ENCODE measurements at places on chromosomes 13 and 19.
A peak's percentile ranks its signal among the peaks of the same experiment; 100 is the strongest.

- DNase-seq = peak; percentile 98
Measured at GRCh38 chr19:35404879-35405622, 34.2 kb downstream of the GPR42 start.

DNA sequence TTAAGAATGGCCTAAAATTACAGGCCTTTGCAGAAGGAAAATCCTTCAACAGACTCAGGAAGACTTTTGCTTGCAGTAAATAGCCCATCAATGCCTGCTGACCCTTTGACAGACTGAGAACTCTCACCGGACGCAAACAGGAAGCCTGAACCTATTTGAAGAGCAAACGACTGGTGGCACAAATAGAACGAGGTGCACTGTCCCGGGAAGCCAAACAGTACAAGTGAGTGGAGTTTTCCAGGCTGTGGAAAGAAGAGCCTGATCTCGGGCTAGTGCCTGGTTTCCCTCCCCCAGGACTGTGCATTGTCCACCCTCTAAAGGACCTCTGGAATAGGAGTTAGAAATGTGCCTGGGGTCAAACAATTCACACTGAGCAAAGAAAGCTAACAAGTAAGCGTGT lies 165.5 kb downstream of the FGF14 start:
- DNase-seq = no peak

DNA sequence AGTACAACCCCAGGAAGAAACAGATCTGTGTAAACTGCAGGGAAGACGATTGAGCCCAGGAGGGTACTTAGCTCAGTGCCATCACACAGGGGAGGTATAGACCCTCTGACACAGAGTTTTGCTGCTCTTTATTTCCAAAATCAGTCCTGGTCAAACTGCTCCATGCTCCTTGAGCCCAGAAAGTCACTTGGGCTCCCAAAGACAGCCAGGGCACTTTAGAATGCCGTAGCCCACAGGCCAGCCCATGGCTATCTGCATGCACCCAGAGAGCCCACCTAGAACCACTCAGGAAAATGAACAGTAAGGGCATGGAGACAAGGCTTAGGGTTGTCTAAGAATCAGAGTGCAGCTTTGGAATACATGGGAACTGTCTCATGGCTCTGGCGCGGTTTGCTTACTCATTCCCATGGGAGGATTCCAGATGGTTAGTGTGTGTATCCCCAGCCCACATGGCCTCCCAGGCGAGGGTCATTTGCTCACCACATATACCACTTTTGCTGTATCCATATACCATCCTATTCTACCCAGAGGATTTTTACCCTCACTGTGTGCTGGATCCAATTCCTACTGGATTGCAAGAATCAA lies 14.7 kb upstream of the PDCD5 start:
- DNase-seq = no peak

GRCh38 chr13:70457474-70457873 lies 349.2 kb upstream of the KLHL1 start:
- DNase-seq = no peak

DNA sequence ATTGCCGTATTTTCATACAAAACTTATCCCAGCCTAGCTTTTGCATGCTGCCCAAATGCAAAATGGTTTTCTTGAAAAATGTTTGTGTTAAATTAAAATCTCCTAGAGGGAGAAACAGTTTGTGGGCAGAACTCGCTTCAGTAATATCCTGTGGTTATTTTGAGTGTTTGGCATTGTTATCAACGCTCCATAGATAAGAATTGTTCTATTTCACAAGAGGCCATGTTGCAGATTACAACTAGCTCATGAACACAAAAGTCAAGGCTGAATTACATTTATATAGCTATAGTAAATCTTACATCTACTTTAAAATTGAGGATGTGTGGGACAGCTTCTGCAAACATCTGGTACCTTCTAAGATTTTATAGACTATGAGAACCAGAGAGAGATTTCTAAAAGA lies 447.9 kb downstream of the DCT start:
- no peak for DNase-seq

DNA sequence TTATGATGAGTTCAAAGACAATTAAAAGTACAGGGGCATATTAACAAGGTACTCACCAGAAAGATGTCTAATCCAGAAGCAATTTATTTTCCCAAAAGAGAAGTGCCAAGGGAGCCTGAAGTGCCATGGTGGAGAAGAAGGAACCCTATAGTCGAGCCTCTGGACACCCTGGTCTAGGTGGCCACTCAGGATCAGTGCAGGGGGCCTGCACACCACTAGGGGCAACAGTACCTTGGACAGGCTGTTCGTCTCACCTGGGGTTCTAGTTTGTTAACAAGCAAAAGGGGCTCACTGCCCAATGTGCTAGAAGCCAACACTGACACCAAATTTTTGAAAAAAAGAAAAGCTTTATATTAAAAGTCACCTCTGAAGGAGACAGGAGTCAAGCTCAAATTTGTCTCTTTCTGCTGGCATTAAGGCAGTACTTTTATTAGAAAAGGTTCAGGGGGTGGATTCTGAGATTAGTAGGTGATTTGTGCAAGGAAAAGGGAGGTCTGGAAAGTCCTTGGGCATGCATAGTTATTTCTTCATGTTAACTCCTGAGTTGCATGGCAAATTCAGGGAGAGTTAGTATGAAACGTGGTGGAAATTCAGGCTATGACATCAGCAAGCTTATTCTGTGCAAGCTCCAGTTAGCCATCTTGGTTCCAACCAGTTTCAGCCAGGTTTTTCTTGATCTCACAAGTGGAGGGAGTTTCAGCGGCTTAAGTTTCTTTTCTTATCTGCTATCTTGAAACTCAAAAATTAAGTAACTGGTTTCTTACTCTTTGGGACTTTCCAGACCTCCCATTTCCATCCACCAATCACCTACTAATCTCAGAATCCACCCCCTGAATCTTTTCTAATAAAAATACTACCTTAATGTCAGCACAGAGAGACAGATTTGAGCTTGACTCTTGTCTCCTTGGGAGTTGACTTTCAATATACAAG lies 884 bp upstream of the CBY2 start:
- DNase-seq = peak; percentile 57

GRCh38 chr13:31945202-31945961 lies 86.2 kb upstream of the FRY start:
- DNase-seq = peak; percentile 98

- DNase-seq = no peak
Measured at GRCh38 chr13:112601371-112601770, 13.4 kb upstream of the TUBGCP3 start.

- DNase-seq = no peak
Measured at GRCh38 chr19:3868770-3869456, at the start of gene ZFR2. ZFR2 (minus strand) TSS chr19:3869038; CDS start chr19:3869017, 21 bp downstream.

GRCh38 chr13:42110410-42111155 lies 62.1 kb downstream of the DGKH start:
- peak; percentile 91 for DNase-seq

DNA sequence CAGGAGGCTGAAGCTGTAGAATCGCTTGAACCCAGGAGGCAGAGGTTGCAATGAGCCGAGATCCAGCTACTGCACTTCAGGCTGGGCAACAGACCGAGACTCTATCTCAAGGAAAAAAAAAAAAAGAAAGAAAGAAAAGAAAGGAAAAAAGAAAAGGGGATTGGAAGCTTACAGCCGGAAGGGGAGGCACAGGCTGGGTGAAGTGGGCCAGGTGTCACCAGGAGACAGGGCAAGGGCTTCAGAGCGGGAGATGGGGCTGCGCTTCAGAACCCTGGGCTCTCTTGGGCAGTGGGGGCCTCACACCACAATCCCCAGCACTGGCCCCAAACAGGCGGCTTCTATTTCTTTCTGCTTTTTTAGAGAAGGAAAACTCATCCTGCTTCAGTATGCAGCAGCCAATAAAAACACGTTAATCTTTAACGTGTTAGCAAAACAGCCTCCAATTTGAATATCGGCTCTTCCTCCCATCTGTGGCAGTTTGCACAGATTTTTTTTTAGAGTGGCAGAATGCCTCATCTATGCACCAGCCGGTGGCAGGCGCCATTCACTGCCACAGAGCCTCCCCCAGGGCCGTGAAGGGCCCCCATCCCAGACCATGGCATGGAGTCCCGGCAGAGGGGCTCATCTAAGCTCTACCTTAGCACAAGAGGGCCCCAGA lies 46.6 kb upstream of the C19orf12 start:
- DNase-seq = no peak

- no peak for DNase-seq
Measured at GRCh38 chr13:76943646-76944045, 4.7 kb upstream of the ACOD1 start.

DNA sequence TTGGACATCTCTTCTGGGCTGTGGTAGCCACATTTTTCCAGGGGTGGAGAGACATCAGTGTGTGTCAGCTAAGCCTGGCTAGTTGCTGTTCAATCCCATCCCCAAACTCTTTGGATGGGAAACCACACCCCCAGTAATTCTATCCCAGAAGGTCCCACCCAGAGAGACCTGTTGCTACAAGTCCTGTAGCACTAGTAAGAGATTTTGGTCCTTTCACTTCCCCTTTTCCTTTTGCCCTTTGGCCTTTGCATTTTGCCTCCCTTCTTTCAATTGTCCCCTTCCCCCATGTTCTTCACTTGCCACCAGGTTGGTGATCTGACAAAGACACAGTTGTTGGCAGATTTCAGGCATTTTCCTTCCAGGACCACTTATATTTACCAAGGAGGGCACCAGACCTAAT lies 3.8 kb downstream of the CBY2 start:
- DNase-seq = no peak

- no peak for DNase-seq
Measured at GRCh38 chr13:29846475-29847256, 3.8 kb downstream of the UBL3 start.

DNA sequence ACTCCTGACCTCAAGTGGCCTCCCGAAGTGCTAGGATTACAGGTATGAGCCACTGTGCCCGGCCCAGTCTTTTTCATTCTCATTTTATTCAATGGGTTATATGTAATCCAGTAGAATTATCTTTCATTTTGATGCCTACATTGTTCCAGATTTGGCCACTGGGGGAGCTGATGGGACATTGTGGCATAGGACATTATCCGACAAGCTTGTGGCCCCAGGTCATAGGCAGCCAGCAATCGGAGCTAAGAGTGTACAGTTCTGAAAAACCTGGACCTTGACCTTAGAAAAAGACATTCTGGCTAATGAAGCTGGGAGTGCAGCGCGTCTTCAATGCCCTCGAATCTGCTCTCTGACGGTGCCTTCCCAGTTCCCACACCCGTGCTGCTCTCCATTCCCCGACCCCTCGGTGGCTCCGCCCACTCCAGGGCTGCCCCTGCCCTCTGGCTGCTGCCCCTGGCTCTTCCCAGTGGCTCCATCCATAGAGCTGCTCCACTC lies 108.7 kb downstream of the TEX29 start:
- peak; percentile 27 for DNase-seq

- no peak for DNase-seq
Measured at GRCh38 chr13:101572456-101572855, 120.0 kb downstream of the ITGBL1 start.

DNA sequence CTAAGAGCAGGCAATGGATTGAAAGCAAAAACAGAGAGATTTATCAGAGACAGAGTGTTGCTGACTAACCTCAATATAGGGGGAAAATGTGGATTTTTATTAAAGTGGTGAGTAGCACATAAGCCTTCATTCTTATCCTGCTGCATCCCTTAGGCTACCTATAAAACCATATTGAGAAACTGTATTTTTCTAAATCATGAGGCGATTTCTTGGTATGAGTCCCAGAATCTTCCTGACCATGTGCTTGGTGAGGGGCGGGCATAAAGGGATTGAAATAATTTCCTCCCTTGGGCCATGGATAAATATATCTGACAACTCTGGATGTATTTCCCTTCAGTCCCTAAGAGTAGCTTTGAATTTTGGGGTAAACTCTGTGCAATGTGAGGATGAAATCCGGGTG lies 72.8 kb downstream of the EFNB2 start:
- no peak for DNase-seq

- DNase-seq = peak; percentile 38
Measured at GRCh38 chr19:55179606-55180484, at the start of gene SYT5. SYT5 (minus strand) TSS chr19:55180289; CDS start chr19:55179041, 1,248 bp downstream.

DNA sequence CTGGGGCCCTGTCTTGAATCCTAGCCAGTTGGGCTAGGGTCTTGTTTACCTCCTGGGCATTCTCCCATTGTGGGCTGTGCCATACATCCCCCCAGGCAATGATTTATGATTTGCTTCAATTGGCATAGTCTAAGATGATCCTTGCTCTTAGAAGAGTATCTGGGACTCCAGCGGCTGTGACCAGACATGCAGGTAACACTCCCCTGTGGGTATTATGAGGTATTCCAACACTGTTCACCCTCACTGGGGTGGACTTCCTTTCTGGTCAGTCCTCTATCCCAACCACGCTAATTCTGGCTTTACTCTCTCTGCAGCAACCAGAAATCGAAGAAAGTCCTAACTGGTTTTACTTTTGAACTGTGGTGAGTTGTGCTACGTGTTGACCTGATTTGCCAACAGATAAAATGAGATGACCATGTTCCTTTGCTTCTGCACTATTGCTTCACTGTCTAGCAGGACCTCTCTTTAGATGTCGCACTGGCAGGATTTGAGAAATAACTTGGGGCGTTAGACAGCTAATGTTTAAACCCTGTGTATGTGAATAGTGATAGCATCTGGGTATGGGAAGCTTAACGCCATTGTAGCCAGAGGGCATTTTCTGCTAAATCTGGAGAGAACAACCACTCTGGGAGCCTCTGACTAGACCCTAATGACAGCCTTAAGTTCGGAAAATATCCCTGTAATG lies 6.7 kb upstream of the LRCH1 start:
- DNase-seq = no peak

DNA sequence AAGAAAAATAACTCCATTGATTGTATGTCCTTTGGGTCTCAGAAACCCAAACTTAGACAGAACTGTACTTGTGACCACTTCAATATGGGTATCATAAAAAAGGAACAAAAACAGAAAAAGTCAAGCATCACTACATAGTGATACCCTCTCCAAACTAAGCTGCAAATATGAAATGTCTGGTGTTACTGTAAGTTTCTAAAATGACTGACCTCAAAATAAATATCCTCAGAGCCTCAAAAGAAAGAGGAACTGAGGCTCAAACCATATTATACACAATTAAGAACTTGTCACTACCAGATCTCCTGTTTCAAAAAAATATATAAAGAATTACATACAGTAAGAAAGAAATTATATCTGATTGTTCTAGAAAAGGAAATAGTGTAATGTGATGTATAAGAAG lies 787.9 kb upstream of the KLHL1 start:
- DNase-seq = no peak

DNA sequence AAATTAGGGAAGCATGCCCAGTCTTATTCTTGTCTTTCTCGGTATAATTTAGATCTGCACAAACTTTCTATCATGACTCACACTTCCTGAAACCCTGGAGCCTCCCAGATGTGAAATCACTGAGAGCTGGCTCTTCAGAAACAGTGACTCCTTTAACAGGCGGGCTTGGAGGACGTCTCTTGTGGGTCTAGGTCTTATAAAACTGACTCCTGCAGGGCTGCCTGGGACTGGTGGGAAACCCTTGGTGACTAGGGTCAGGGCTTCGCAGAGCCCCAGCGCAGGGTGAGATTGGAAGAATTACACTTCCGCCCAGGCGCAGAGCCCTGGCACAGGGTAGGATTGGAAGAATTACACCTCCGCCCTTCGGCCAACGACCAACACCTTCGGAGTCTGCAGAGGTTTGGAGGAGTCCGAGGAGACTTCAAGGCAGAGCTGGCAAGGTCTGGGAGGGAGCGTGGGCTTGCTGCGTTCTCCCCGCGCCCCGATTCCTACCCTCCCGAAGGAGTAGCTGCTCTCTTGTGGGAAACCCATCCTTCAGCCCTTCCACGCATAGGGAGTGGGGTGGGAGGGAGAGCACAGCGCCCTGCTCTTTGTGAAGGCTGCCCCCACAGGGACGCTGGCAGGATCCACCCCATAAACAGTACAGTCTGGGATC lies 43.4 kb upstream of the MAP3K10 start:
- peak; percentile 93 for DNase-seq

- no peak for DNase-seq
Measured at GRCh38 chr13:98489446-98490194, 87.3 kb downstream of the STK24 start.

GRCh38 chr13:85366759-85367417 lies 432.3 kb downstream of the SLITRK6 start:
- no peak for DNase-seq

GRCh38 chr13:26628706-26629105 lies 71.2 kb downstream of the WASF3 start:
- DNase-seq = no peak

Data from suppressor macrophage treated with lipopolysaccharide for 1 hour (primary cell).